ENCODE measurements at places on chromosomes 4 and X.

GRCh38 chr4:16606691-16607090, 291.8 kb downstream of the LDB2 start:
- no peak for DNase-seq

DNA sequence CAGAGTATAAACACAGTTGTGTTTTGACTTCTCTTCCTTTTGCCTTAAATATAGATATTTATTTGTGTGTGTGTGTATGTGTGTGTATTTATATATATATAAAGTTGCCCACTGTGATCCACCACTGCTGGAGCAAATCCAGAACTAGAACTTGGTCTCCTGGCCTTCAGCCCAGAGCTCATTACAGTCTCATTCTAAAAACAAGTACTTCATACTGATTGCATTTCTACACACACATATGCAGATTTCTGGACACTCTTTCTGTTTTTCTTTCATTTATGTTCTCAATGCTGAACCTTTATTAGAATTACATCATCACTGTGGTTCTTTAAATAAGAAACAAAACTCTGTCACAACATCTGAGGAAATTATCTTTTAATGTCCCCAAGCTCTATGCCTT, 381 bp downstream of the TXK start:
- no peak for DNase-seq

- no peak for DNase-seq
Observed at GRCh38 chr4:89681219-89681618, 155.7 kb downstream of the SNCA start.

DNA sequence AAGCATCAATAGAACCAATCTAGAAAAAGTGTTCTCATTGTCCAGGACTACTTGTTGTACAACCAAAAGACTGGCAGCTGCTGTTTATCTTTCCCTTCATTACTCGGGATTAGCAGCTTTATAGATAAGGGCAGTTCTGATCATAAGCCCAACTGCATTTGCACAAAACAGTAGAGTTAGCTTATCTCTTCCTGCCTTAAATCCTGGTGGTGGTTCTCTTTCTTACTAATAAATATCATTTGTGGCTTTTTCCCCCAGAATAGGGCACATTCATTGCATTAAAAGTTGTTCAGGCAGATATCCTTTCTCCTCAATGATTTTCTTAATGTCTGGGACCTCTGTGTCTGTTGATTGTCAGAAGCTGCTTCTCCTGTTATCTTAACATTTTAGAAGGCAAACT, 20.2 kb upstream of the RRAGB start:
- DNase-seq, result no peak

DNA sequence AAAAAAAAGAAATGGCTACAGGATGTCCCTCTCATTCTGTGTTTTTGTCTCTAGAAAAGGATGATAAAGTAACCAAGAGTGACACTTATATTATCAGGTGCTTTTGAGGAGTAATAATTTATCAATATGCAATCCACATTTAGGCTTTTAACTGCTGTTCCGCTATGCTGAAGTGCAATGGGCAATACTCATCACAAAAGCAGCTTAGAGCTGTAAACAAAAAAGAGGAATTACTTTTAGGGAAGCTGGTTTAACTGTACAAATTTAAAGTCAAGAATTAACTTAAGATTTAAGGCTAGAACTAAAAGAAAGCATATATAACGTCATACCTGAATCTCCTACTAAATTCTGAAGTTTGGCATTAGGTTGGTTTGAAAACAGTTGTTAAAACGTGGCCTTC, 93.5 kb upstream of the DDX3X start:
- no peak for DNase-seq

DNA sequence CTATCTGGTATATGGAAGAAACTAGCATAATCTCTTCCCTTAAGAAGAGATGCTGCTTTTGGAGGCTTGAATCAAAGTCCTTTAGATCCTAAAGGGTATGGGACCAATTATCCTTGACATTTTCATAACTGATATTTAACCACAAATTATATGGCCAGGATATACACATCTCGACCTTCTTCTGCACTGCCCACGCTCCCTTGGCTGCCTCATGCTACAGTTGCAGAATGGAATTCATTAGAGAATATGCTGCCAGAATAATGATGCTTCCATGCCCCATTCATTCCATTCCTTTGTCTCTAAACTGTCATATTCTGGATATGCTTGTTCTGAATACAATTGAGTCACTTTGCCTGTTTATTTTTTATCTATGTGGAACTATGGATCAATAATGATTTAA, 157.1 kb upstream of the PACRGL start:
- DNase-seq, result no peak

- no peak for DNase-seq
Observed at GRCh38 chrX:71621603-71622002, 3.3 kb upstream of the CXCR3 start.

DNA sequence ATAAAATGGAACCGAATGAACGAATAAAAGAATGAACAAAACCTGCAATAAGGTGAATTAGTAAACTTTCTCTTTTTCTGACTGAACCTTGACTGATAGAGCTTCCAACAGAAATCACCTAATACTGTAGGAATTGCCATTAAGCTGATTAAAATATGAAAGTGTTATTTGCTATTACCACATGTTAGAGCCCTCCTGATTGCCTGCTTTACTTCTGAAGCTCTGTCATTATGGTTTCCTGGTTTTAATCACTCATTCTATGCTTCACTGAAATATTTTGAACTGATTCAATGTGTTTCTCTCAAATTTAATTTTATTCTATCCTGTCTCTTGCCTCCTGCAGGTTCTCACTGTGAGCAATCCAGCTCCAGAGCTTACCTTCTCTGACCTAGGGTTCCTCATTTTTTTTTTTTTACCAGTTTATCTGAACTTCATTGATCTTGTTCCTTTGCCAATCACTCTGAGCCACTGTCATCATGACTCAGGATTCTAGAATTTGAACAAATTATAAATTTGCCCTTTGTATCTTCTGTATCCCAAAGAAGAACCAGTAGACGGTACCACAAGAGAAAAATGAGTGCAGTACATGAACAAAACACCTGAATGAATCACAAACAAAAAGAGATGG, 48.1 kb upstream of the UGT2B15 start:
- DNase-seq, result no peak

DNA sequence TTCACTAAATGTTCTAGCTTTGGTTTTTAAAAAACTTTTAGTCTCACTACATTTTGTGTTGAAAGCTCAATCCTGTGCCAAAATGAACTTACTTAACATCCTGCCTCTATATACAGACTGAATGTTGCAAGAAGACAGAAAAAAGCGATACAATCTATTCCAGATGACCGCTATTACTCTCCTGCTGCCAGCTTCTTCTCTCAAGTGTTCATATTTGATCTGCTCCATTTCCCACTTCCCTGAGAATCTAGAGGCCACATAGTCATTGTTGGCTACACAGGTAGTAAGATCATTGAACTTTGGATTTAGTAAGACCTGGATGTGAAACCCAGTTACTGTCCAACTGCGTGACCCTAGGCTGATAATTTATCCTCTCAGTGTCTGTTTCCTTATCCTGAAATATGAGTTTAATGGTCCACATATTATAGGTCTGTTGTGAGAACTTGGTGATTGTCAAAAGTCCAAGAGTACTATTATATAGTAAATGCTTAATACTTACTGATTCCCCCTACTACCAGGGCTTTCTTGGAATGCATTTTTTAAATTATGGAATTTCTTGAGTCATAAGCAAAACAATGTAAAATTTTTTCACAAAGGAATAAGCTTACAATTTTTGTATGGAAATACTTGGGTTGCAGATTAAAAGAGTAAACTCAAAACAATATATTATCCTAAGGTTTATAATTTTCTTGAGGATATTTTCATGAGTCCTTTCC, 976.8 kb upstream of the ADGRL3 start:
- no peak for DNase-seq

- DNase-seq, result no peak
Observed at GRCh38 chr4:20428436-20429160, 176.9 kb downstream of the SLIT2 start.

DNA sequence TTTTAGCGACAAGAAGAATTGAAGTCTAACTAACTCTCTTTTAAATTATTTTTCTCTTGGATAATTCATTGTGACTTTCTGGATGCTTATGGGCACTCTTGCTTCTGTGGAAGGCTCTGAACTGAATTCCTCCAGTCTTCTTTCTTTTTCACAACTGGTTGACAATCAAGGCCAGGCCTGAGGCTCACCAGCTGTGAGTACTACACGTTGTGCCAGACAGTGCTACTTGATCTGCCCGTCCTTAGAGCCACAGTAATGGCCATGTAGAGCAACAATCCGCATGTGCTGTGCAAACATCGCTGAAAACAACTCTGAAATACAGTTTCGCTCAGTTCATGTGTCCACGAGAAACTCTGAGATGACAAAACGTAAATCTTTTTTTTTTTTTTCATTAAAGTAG, 1336.3 kb upstream of the AGA start:
- no peak for DNase-seq

DNA sequence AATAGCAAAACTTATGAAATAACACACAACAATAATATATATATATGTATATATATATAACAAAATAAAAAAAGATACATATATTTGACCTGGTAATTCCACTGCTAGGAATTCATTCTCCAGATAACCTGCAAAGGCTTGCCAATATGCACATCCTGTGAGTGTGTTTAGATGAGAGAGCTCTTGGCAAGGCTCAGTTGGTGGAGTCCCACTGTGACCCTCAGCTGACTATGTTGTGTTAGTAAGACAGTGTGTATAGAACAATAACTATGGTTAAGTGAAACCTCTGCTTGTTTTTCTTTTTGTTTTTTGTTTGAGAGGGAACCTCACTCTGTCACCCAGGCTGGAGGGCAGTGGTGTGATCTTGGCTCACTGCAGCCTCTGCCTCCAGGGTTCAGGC, 39.5 kb upstream of the RBMX start:
- DNase-seq, result no peak

GRCh38 chr4:48976041-48976440, 10.0 kb upstream of the CWH43 start:
- no peak for DNase-seq

GRCh38 chr4:74006009-74006476, 7.6 kb upstream of the CXCL5 start:
- no peak for DNase-seq

- DNase-seq, result no peak
Observed at GRCh38 chr4:152468408-152468807, 67.5 kb downstream of the FBXW7 start.

- DNase-seq, result no peak
Observed at GRCh38 chr4:183173580-183174526, 74.8 kb downstream of the WWC2 start.

- DNase-seq, result no peak
Observed at GRCh38 chrX:42119076-42119475, 195.7 kb upstream of the CASK start.

GRCh38 chr4:2285613-2286381, 23.9 kb upstream of the MXD4 start:
- no peak for DNase-seq

All from stimulated activated CD4-positive, alpha-beta T cell treated with anti-CD3 and anti-CD28 coated beads, Interleukin-4, amount 100 ng/mL, for 1 hour (primary cell).